Mononuclear cell (primary cell): ENCODE measurements at places on chromosomes 2 and 18. TPM values are rescaled to one million over a fixed set of nuclear protein-coding genes. Genes with fewer than 3 reads are reported as not detected.

SCN9A gene
- 0.63 TPM for total RNA-seq

SAG gene
- total RNA-seq: 0.21 TPM

MTA3 gene
- total RNA-seq: 13.4 TPM

ADCY3 gene
- 10.7 TPM for total RNA-seq

RFTN2 gene
- under 0.01 TPM for total RNA-seq

GPR45 gene
- not detected for total RNA-seq

DSC3 gene
- under 0.01 TPM for total RNA-seq

ANKRD29 gene
- total RNA-seq: 0.52 TPM

KIF1A gene
- total RNA-seq: not detected

PLGLB2 gene
- 0.52 TPM for total RNA-seq

MEP1B gene
- not detected for total RNA-seq

OTX1 gene
- not detected for total RNA-seq

MC2R gene
- total RNA-seq: under 0.01 TPM

PLA2R1 gene
- total RNA-seq: not detected

LINC00305 gene
- total RNA-seq: not detected

RAB27B gene
- total RNA-seq: 14.3 TPM

ALPI gene
- not detected for total RNA-seq

ZSWIM2 gene
- total RNA-seq: not detected

AQP12B gene
- not detected for total RNA-seq

MCFD2 gene
- total RNA-seq: 31.3 TPM

HEATR5B gene
- 32.5 TPM for total RNA-seq

CRYGD gene
- not detected for total RNA-seq

MITD1 gene
- 16.2 TPM for total RNA-seq

PAX8 gene
- total RNA-seq: 0.31 TPM

SLC9A4 gene
- total RNA-seq: under 0.01 TPM

AFF3 gene
- total RNA-seq: 21.9 TPM

CYP26B1 gene
- total RNA-seq: under 0.01 TPM
